ENCODE measurements at places on chromosomes 1 and 21.
A peak's percentile ranks its signal among the peaks of the same experiment; 100 is the strongest.

DNA sequence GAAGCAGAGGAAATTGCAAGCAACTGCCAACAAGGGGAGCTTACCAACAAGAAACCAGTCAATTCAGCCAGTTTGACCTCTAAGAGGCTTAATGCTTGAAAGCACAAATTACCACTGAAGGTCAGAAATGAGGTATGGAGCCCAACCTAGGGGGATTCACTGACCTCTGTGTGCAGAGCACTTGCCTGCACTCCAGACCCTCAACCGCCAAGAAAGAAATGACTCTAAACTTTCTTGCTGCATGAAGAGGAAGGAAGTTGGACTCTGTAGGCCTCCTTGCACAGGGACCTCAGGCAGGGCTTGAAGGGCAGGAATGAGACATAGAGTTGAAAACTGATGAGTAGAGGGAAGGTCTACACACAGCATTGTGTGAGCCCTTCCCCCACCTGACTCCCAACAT, 10.0 kb downstream of the ARMH1 start:
- no peak for DNase-seq

DNA sequence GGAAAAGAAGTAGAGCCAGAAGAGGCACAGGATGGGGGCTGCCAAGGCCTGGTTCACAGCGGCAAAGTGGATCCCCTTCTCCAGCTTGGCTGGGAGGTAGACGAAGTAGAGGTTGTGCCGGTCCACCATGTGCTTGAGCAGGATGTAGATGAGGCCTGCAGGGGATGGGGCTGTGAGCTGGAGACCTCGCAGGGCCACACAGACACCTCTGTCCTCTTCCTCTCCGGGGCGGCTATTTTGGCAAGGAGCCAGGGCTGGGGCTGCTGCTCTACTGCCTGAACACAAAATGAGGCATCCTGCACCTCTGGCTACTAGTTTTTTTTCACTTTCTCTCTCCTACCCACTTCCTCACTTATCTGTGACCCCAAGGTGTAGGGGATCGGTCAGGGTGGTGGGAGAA, 32.3 kb downstream of the TMEM63A start:
- peak; percentile 19 for DNase-seq

DNA sequence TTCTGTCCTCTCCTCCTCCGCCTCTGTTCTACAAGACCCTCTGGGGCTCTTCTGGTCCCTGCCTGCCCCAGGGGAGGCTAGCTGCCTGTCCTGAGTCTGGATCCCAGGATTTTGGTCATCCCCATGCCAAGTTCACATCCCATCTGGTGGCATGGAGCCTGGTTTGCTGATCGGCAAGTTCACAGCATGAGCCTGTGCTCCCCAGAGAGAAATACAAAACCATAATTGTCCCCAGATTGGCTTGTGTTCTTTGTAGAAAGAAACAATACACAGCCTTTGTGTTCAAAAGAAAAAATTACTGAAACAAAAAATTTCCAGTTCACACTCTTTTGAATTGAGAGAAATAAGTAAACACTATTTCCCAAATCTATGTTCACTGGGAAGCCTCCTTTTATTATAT, 149.4 kb upstream of the ZC3H12A start:
- DNase-seq = no peak

DNA sequence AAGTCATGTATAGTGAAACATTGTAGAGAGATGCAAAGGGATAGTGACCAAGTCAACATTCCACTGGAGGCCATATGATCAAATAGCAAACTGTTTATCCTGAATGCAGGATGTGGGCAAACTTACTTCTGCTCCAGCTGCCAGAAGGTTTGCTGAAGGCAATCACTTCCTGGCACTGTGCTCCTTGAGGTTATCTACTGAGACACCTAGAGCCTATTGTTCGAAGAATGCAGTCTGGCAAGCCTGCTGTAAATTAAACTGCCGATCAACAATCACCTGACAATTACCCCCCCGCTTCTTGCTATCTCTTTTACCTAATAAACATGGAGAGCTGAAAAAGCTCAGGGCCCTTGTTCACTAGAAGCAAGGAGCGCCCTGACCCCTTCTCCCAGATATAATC, 139.4 kb upstream of the B3GALT2 start:
- no peak for DNase-seq

GRCh38 chr1:88731475-88732269, 47.6 kb downstream of the PKN2 start:
- no peak for DNase-seq

DNA sequence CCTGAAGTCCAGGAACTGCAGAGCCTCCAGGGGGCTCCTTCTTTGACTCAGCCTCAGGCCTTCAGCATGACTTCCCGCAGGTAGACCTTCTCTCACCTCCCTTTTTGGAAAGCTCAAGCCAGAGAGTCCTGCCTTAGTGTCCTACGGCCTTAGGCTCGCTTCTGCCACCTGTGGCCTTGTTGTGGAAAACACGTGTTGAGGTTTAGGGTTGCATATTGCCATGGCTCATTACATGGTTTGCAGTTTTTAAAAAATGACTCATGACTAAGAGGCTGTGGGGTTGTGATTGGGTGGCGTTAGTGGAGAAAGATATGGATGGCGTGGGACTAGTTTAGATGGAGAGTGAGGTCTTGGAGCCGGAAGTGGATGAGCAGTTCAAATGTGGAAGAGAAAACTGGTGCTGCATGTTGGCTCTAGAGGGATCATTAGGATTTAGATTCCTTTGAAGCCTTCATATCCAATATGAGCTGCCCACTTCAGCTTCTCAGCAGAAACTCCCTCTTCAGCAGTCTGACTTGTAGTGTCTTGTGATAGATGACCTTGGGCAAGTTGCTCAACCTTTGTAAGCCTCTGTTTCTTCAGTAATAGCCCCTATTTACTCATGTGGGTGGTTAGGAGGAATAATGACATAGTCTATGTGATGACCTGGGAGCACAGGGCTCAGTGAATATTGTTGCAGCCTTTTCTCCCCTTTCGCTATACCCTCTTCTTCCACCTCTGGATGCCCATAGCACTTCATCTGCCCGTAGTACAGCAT, 6.5 kb upstream of the FGGY start:
- DNase-seq = no peak

GRCh38 chr1:186420923-186421322, 40.0 kb downstream of the PDC start:
- DNase-seq = no peak

DNA sequence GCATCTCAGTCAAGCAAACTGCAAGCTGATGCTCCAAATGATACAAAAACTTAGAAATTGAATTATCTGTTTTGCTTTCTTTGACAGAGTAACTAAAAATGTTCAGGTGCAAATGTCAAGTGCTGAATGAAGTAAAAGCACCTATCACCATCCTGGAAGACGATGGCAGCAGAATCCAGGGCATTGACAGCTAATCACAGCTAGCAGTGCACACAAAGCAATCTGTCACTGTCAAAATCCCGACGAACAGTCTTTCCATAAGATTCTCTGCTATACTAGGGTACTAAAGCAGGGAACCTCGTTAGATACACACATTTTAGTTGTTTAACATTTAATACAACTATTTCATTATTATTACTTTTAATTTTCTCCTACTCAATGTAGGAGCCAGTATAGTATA, 233.3 kb downstream of the BRINP3 start:
- DNase-seq = no peak

- no peak for DNase-seq
Observed at GRCh38 chr1:234253732-234254131, 119.5 kb upstream of the COA6 start.

GRCh38 chr1:67211589-67212563, 45.6 kb downstream of the IL23R start:
- no peak for DNase-seq

GRCh38 chr1:234957330-234958065, 171.1 kb downstream of the TOMM20 start:
- DNase-seq = no peak

DNA sequence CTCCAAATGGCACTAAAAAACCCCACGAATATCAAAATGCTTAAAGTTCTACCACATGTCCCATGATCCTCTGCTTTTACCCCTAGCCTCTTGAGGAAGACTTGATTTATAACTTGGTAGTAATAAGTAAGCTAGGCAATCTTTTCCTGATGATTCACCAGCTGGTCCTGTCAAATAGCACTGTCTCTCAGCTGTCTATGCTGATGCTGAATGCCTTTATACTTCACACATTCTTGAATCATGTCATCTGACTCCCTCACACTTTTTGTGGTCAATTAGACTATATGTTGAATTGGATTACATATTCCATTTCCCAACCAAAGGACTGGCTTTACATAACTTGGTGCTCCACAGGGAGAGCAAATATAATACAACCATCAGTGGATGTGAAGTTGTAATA, 16.6 kb downstream of the C21orf91 start:
- no peak for DNase-seq

DNA sequence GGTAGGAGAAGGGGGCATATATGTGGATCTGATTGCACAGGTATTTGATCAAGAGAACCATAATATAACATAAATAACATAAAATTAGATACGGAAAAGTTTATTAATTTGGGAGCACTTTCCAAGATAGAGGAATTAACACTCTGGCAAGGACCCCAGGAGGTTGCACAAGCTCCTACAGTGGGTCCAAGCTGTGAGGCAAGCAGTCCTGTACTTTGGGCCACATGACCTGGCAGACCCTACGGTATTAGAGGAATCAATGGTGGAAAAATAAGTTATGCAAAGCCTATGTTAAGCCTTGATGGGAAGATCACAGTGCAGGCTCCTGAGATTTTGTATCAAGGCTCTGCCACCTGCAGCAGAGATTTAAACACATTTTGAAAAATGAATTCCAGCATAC, 220.1 kb downstream of the COL24A1 start:
- no peak for DNase-seq

- no peak for DNase-seq
Observed at GRCh38 chr1:119794230-119794875, 16.9 kb downstream of the REG4 start.

- DNase-seq = no peak
Observed at GRCh38 chr1:24417681-24418080, 2.1 kb downstream of the NIPAL3 start.

- no peak for DNase-seq
Observed at GRCh38 chr1:77370583-77371306, 88.9 kb downstream of the AK5 start.

GRCh38 chr1:214989341-214989740, 93.2 kb upstream of the KCNK2 start:
- no peak for DNase-seq

- no peak for DNase-seq
Observed at GRCh38 chr1:22625262-22625925, 11.0 kb upstream of the C1QA start.

DNA sequence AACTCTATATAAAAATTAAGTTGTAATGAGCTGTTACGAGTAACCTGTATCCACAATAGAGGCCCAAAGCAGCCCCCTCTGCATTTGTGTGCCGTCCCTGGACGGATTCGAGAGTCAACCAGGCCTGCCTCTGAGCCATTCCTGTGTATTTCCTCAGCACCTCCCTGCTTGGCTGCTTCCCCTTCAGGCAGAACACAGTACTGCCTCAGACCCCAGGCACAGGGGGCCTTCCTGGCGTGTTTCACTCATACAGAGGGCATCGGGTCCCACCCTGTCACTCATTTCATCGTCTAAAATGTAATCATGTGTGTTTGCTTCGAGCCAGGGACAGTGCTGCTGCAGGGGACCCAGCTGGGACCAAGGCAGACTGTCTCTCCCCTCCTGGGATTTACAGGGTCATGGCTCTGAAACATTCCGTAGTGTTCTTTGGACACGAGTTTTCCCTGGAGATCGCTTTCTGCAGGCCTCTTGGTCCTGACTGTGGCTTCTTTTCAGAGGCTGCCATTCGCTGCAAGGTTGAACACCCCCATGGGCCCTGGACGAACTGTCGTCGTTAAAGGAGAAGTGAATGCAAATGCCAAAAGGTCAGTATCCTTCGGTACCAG, 19.4 kb downstream of the LGALS8 start:
- DNase-seq = no peak

DNA sequence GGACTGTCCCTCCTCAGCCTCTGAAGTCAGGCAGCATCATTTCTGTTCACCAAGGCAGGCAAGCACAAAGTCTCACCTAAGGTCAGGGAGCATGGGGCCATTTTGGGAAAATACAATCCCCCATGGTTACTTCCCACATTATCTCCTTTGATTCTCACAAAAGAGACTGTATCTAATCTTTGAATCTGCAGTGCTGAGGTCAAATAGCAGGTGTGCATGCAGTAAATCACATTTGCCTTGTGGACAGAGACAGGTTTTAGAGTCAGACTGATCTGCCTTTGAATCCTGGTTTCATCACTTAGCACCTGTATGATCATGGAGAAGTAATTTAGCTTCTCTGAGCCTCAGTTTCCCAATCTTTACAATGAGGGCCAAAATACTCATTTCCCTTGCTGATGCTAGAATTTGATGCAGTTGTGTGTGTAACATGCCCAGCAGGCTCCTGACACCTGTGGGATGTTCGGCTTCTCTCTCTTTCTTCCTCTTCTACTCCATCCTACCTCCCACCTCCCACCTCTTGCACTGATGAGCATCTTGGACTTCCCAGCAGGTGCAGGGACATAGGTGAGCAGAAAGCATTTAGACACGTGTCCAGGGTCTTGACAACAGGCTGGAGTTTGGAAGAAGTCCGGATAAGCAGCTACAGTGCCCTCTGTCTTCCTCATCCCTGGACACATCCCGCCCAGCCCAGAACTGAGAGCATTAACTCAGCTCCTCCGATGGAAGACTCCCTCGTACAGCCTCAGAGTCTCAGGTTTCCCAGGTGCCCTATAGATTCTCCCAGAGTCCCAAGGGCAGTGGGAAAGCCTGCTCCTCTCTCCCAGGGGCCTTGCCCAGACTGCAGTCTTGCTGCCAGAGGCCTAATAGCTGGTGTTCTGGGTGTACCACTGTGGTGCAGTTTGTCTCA, 18.9 kb downstream of the NENF start:
- DNase-seq = no peak

DNA sequence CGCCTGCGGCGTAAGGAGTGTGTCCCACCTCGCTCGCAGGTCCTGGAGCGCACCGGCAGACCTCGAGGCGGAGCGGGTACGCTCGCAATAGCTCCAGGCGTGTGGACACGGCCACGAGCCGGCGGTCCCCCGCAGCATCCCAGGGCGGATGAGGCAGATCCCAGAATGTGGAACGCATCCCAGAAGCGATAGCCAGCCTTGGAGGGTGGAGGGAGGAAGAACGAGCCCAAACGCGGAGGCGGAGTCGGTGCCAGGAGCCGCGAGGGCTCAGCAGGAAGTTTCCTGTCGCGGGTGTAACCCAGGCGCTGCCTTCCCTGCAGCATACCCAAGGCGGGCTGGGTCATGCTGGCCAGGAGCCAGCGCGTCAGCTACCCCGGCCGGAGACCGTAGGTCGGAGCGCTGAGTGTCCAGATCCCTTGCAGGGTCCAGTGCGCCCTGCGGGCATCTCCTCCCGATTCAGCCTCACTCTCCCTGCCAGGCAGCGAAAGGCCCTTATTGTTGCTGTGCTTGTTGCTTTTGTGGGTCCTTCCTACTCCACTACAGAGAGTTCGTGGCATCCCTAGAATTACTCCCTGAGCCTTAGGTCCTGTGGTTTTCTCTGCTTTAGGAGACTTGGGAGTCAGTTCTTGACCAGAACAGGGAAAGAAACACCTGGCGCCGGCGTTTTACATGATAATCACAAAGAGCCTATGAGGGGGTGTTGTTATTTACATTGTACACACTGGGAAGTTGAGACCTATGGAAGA, 27.7 kb downstream of the STYXL2 start:
- no peak for DNase-seq

GRCh38 chr1:100583827-100584226, 45.9 kb downstream of the GPR88 start:
- DNase-seq = no peak

- DNase-seq = no peak
Observed at GRCh38 chr1:7644086-7644485, 127.0 kb upstream of the VAMP3 start.

Measured in thymus (tissue), 14 donors.